Neural crest cell (in vitro differentiated cells): ENCODE measurements at places on chromosomes 4 and X. TPM values are rescaled to one million over a fixed set of nuclear protein-coding genes. Genes with fewer than 3 reads are reported as not detected.

DNA sequence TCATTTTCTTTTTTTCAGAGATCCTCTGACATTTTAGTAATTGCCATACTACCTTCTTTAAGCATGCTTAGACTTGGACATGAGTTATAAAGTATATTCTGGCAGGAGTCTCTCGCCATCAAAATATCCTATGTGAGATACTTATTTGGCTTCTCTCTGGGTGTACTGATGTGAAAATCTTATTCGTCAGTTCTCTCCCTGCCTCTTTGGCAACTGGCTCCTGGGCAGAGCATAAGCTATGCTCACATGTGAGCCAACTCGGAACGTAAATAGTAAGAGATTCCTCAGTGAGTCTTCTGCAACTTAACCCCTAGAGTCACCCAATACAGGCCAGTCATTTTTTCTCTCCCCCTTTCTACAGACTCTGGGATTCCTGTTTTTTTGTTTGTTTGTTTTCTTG is 91.6 kb downstream of the MAGEB17 start:
- H3K4me3 ChIP-seq = no peak overlapping the region
- H3K27ac ChIP-seq = no peak overlapping the region
- no peak for DNase-seq
- no peaks in the 10 kb centered on the region for H3K36me3 ChIP-seq

TRMT2B gene
- 15.7 and 17.1 TPM in 2 replicates for total RNA-seq

NPY1R gene
- total RNA-seq = 0.41 and 0.49 TPM in 2 replicates

ADRA2C gene
- total RNA-seq = 6.1 and 6.8 TPM in 2 replicates

GRCh38 chrX:100363896-100364295 is 46.2 kb downstream of the PCDH19 start:
- H3K27me3 ChIP-seq = no peaks in the 10 kb centered on the region
- H3K27ac ChIP-seq = no peak overlapping the region
- H3K4me3 ChIP-seq = peak overlapping the region; percentile 9
- DNase-seq = peak; percentile 39
- no peaks in the 10 kb centered on the region for H3K36me3 ChIP-seq

ZNF157 gene
- 1.4 and 1.9 TPM in 2 replicates for total RNA-seq
